ENCODE measurements at places on chromosomes 3 and 15.

- no peak for DNase-seq
Observed at GRCh38 chr3:128188326-128188725, 35.0 kb downstream of the EEFSEC start.

DNA sequence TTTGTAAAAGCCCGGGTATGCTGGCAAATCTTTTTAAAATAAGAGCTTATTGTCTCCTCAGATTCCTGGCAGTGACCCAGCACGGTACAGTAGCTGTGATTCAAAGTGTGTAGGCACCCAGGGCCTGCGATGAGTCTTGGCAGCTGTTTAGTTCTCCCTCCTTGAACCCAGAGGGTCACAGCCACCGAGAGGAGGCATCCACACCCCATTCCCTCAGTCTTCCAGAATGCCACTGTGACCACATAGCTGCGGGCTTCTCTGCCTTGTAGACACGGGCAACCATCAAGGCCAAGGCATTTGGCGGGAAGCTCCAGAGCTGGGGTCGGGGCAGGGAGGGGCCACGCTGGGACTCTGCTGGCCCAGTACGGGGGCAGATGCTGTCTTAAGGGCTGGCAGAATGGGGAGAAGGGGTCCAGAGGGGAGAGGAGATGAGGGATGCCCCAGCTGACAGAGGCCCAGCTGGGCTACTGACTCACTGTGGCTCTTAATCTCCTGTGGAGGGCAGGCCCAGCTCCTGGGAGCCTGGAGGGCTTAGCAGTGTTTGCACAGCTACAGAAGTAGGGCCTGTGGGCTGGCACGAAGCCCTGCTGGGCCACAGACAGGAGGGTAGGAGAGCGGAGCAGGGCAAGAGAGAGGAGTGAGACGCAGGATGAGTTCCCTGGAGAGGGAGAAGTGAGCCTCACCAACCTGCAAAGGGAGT, 68.8 kb upstream of the DLG1 start:
- peak; percentile 49 for DNase-seq

- DNase-seq = no peak
Observed at GRCh38 chr3:171286580-171287249, 173.5 kb downstream of the TNIK start.

DNA sequence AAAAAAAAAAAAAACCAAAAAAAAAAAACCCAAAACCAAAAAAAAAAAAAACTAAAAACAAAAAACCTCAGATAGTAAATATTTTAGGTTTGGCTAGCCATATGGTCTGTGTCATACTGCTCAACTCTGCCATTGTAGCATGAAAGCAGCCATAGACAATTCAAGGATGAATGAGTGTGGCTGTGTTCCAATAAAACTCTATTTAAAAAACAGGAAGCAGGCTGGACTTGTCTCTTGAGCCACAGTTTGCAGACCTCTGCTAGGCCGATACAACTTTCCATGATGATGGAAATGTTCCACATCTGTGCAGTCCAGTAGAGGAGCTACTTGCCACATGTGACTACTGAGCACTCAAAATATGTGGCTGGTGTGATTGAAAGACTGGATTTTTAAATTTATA, 11.1 kb downstream of the EFCAB12 start:
- no peak for DNase-seq

- peak; percentile 34 for DNase-seq
Observed at GRCh38 chr3:4508048-4508981, 15.2 kb downstream of the ITPR1 start.

- DNase-seq = no peak
Observed at GRCh38 chr15:82398785-82399184, 30.8 kb upstream of the GOLGA6L9 start.

DNA sequence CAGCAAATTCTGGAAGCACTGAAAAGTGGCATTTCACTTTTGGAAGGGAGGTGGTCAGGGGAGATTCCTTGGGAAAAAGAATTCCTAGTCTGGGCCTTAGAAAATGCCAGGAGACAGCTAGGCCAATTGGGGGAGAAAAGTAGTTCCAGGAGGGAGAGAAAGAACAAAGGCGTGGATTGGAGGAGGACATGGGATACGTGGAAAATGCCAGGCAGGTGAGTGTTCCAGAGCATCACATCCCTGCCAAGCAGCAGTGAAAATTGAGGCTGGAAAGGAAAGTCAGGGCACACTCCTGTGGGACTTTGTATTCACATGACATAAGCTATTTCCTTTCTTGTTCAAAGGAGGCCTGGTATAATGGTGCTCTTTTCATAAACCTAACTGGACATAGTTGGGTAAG, 134.5 kb upstream of the WNT5A start:
- no peak for DNase-seq

Measured in neural progenitor cell (in vitro differentiated cells).